Epithelial cell of esophagus (primary cell): ENCODE measurements at places on chromosomes 6 and 20.

- peak; percentile 3 for DNase-seq
Measured at GRCh38 chr6:169079650-169080049, 174.0 kb downstream of the THBS2 start.

- no peak for DNase-seq
Measured at GRCh38 chr6:169577974-169578373, 123.9 kb downstream of the WDR27 start.

DNA sequence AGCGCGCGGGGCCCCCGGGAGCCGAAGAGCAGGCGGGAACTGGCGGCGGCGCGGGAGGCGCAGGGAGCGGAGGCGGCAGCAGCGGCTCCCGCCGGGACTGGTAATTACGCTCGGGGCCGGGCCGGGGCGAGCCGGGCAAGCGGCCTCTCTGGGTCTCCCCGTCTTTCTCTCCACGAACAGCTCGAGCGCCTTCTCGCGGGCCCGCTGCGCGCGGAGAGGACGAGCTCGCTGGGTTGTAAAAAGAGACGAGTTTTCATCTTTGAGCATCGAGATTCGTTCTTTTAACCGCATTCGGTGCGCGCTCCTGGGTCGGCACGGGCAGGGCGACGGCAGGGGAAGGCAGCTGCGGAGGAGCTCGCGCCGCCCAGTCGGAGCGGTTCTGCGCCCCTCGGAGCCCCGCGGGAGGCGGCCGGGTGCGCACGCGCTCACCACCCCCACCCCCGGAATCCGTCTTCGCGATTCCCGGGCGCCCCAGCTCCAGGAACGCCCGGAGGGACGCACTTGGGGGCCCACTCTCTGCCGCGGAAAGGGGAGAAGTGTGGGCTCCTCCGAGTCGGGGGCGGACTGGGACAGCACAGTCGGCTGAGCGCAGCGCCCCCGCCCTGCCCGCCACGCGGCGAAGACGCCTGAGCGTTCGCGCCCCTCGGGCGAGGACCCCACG lies 38.0 kb downstream of the YTHDF1 start:
- DNase-seq = peak; percentile 11

- DNase-seq = no peak
Measured at GRCh38 chr6:159914565-159914923, 23.8 kb downstream of the MAS1 start.

DNA sequence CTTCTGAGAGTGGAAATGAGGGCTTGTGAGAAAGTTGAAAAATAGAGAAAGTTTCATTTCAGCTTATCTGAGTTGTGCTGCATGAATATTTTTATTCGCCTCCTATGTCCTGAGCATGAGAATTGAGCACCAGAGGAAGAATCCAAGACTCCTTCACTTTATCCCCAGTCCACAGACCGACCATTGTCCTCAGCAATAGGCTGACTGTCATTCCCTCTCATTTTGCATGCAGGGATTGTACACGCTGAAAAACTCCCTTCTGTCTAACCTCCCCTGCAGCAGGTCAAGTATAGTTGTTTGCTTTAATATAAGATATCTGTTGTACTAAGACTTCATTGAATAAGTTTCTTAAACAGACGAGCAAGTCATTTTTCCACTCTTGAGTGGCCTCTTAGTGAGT lies 437.6 kb downstream of the PRKN start:
- no peak for DNase-seq

DNA sequence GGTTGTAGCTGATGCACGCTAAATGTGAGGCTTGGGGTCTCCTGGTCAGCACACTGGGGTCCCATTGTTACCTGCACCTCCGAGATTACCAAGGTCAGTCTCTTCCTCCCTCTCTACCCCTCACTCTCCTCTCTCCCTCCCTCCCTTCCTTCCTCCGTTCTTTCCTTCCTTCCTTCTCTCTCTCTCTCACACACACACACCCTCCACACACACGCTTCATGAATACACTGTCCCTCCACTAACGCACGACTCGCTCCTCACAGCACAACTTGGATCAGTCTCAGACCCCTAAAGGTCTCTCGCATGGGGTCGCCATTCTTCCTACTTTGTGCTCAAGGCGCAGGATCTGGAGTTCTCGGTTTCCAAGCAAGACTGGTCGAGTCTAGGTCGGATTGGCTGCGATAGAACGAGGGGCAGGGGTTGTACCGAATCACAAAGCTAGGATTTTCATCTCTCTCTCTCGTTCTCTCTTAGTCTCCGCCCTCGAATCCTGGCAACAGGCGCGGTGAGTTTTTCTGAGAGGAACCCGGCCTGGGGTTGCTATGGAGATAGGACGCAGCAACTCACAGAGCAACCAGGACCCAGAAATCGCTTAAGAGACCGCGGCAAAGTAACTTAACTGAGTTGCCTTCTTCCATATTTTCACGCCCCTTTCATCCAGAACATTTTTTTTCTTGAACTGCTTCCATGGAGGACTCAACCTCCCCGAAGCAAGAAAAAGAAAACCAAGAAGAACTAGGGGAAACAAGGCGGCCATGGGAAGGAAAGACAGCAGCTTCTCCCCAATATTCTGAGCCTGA lies at the start of gene RSPH4A:
TSS of gene RSPH4A (plus strand) at position 543 of the 800 bp plus-strand sequence. CDS start at position 688, 145 bp downstream.
- DNase-seq = peak; percentile 95

GRCh38 chr20:1684872-1685271 lies 27.3 kb upstream of the SIRPG start:
- DNase-seq = no peak

DNA sequence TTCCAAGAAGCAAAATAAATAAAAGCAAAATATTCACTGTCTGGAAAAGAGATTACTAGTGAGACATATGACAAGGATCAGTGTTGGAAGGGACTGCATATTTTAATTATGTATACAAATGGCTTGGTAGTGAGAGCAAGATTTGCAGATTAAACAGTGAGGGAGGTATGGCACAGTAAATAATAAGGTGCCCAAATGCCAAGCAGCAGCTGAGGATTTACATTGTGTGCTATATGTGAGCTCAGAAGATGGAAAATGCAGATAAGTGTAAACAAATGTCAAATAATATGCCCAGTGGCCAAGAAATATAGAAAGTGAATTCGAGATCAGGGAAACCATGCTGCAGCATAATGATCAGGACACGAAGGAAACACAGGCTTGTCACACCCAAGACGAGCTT lies 173.8 kb upstream of the NRSN1 start:
- no peak for DNase-seq

- no peak for DNase-seq
Measured at GRCh38 chr6:33203443-33204164, 851 bp upstream of the HSD17B8 start.
